Muscle of leg (tissue), 16 donors: ENCODE measurements at places on chromosomes 1 and 21. TPM values are rescaled to one million over a fixed set of nuclear protein-coding genes. Genes with fewer than 3 reads are reported as not detected.

UQCRHL gene
- polyA plus RNA-seq: 0.64 TPM

DNA sequence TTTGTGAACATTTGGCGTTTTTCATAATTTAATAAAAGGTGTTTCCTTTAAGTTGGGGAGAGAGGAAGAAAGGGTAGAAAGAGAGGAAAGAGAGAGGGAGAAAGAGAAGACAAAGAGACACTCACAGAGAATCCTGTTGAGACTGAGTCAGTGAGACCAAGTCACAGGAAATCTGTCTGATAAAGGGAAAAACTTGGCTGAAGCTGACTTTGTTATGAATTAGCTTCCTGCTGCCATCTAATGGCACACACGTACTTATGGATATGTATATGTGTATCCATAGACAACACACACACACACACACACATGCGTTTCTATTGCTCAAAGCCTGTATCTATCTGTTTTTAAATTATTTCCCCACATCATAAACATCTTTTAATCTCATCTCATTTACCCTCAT is 42.5 kb upstream of the DISC1 start:
- peak; percentile 63 for DNase-seq

- no peak for DNase-seq
Observed at GRCh38 chr1:89203166-89203565, 4.4 kb upstream of the GBP4 start.

CD5L gene
- polyA plus RNA-seq: not detected

C8B gene
- polyA plus RNA-seq: not detected

DNA sequence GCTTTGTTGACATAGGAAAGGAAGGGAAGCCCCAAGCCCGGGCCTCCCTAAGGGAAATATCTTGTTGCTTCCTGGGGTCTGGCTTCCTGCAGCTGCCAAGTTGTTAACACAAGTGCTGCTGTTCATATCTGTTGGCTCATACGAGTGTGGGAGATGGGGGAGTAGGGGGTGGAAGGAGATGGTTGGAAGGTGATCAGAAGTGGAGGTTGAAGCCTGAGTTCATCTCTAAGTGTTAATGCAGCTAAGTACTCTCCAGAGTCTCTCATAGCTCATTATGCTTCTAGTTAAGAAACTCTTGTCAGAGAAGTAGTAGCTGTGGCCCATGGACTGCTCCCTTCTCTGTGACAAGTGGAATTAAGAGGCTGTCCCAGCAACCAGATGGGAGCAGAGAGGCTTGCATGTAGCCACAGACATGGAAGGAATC is 319.2 kb upstream of the SPAG17 start:
- peak; percentile 74 for DNase-seq

EFNA3 gene
- polyA plus RNA-seq: 3.9 TPM

OR2L8 gene
- polyA plus RNA-seq: not detected

CELA3B gene
- 0.44 TPM for polyA plus RNA-seq

DNA sequence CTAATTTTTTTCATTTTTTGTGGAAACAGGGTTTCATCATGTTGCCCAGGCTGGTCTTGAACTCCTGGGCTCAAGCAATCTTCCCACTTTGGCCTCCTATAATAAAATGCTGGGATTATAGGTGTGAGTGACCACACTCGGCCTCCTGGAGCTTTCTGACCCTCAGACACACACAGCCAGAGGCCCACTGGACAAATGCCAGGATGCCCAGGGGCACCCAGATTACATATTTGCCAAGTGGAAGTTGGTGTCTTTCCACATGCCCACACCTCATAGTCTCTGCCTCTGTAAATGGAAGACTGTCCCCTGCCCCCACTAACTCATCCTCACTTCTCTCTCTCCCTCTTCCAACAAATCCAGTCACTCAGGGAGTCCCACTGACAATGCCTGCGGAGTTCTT is 63.4 kb upstream of the LRP8 start:
- DNase-seq: no peak

EPHB2 gene
- 17.8 TPM for polyA plus RNA-seq
